ENCODE measurements at places on chromosomes 1 and 21.

DNA sequence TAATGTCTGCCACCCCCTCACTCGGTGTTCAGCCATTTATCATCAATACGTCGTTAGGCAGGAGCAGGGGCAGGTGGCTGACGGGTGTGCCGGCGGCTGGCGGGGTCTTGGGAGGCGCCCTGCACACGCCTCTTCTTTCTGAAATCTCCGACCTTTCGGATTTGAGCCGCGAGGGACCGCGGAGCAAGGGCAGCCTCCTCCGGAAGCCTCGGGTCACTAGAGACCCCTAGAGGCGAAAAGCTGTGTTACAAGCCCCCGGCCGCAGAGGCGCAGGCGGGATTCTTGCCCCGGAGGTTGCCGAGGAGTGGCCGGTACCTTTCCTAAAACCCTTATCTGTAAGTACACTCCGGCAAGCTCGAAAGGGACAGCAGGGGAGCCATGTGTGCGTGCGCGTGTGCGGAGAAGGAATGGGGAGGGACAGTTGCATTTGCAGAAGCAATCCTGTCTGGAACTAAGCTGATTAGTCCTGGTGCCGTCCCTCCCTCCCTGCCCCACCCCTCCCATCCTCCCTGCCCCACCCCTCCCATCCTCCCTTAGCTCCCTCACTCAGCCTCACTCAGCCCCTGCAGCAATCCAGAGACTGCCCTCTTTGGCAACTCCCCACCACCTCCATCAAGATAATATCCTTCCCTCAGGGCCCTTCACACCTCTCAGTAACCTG is 11.0 kb downstream of the BRINP2 start:
- DNase-seq: peak; percentile 33

- DNase-seq: no peak
Measured at GRCh38 chr1:28354121-28354520, 15.4 kb upstream of the PHACTR4 start.

DNA sequence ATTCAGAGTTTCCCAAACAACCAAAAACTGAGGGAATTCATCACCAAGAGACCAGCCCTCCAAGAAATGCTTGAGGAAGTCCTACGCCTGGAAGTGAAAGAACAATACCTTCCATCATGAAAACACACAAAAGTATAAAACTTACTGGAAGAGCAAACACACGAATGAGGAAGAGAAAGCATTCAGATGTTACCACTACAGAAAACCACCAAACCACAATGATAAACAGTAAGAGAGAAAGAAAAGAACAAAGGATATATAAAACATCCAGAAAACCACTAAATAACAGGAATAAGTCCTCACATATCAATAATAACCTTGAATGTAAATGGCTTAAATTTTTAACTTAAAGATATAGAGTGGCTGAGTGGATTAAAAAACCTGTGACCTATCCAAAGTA is 58.5 kb upstream of the BCL10 start:
- no peak for DNase-seq

GRCh38 chr21:45549626-45550463 is 7.6 kb upstream of the SLC19A1 start:
- DNase-seq: no peak

Measured in erythroblast (primary cell).